ENCODE measurements at places on chromosomes 3 and 15. TPM values are rescaled to one million over a fixed set of nuclear protein-coding genes. Genes with fewer than 3 reads are reported as not detected.

GRCh38 chr3:105367063-105367405 is 325 bp downstream of the ALCAM start:
- DNase-seq = no peak

DNA sequence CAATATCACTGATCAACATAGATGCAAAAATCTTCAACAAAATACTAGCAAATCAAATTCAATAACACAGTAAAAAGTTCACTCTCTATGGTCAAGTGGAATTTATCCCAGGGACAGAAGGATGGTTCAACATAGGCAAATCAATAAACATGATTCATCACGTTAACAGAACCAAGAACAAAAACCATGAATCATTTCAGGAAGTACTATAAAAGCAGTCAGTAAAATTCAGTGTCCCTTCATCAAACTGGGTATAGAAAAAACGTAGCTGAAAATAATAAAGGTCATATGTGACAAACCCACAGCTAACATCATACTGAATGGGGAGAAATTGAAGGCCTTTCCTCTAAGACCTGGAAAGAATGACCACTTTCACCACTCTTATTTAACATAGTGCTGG is 172.1 kb downstream of the POLR2M start:
- peak; percentile 16 for DNase-seq

The PML gene
- 31.6 TPM for total RNA-seq

The SLC28A1 gene
- 0.17 TPM for total RNA-seq

- DNase-seq = peak; percentile 94
Measured at GRCh38 chr15:33448961-33449606, 138.3 kb downstream of the RYR3 start.

The SMAD6 gene
- total RNA-seq = 0.83 TPM

The ADAMTSL3 gene
- total RNA-seq = 0.17 TPM

GRCh38 chr3:76410762-76411281 is 625.5 kb upstream of the ZNF717 start:
- DNase-seq = no peak

DNA sequence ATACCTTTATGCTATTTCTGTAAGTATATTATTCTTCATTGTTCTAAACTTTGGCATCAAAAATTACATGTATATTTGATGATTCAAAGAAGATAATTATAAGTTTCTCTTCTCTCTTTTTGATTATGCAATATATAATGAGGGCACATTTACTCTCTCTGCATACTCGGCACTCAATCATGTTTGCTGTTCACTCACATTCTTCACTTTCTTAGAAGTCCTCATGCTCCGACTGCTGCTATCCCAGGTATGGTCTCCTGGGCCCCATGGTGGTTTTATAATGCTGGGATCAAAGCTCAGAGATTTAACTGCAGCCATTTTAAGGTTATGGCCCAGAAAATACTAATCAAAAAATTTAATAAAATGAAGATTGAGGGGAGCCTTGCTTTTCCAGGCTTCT is 529.7 kb upstream of the IL12A start:
- no peak for DNase-seq

The BTBD1 gene
- total RNA-seq = 58.0 TPM

The GABRB3 gene
- not detected for total RNA-seq

DNA sequence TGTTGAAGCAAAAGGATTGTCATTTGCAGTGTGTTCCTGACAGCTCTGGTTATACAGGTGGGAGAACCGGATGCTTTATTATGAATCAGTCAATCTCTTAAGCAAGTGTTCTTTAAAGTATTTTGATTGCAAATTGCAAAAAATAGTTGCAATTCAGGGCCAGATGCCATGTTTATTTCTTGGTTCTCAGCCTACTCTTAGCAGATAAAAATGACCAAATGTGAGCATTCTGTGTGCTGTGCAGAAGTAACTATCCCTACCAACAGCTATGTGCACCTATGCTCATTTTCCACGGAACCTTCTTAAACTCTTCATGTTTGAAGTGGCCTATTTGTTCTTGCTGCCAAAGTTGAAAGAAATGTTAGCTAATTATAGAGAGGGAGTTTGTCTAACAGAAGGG is 262.3 kb upstream of the RASGRP1 start:
- no peak for DNase-seq

DNA sequence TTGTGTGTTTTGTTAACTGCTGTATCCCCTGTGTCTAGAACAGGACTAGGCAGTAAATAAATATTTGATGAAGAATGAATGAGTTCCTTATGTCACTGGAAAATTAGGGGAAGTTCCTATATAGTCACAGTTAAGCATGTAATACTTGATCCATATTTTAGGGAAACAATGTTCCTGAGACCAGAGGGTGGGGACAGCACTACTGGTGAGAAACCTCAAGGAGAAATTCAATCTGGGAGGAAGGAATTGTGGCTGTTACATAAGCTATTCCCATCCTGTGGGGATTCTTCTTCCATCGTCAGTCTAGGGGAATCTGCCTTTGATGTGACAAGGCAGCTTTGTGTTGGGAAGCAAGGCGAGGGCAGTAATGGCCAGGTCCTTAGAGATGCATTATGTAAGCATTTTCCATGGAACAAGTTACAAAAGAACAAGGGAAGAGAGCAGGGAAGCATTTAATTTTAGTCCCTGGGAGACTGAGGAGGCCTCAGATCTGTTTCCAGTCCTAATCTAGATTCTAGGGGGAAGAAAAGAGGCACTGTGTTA is 219.3 kb upstream of the TTC14 start:
- DNase-seq = no peak

The ITGB5 gene
- 172 TPM for total RNA-seq

The PLA1A gene
- not detected for total RNA-seq

DNA sequence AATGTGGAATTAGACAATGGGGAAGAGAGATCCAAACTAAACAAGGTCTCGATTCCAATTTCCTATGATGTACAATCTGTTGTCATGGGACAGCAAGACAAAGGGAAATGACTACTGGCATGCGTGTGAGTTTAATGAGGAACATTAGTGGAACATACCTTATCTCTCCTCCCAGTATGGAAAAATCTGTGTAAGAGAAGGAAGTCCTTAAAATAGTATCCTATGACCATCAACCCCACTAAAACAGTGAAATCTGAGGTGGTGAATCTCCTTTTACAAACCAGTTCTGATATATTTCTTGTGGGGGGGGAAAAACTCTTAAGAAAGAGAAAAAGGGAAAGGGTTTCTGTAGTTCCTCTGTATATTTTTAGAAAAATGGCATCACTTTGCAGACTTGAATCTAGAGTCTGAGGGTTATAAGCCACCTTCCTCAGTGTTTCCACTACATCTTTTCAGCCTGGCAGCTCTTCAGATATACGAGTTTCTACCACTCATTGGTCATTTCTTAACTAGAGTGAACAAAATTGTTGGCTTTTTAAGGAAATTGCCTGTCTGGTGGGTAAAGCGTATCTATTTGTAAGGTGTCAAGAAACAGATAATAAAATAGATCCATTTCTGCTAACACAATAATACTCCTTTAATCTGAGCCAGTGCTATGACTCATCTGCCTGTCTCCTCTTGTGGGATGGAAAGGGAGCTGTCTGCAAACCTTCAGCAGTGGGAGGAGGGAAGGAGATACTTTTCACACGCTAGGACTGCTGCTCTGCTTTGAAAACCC is 3.0 kb upstream of the TNFAIP8L3 start:
- DNase-seq = peak; percentile 64

DNA sequence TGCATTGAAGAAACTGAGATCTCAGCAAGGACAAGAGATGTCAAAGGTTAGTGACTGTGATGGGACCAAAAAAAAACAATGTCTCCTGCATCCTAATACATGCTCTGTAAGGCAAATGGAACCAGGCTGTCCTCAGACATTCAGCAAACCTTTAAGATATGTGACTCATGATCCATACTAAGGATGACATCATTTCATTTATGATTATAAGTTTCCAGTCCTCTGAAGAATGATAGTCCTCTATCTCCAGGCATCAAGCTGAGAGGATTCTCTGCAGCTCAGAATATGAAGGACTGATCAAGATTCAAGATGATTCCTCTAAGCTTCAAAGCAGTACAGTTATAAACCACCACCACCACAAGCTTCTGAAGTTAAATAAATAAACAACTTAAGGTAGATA is 47.6 kb downstream of the SSR3 start:
- DNase-seq = peak; percentile 27

The CCR8 gene
- total RNA-seq = not detected

- no peak for DNase-seq
Measured at GRCh38 chr3:117871934-117872333, 1162.4 kb downstream of the TUSC7 start.

DNA sequence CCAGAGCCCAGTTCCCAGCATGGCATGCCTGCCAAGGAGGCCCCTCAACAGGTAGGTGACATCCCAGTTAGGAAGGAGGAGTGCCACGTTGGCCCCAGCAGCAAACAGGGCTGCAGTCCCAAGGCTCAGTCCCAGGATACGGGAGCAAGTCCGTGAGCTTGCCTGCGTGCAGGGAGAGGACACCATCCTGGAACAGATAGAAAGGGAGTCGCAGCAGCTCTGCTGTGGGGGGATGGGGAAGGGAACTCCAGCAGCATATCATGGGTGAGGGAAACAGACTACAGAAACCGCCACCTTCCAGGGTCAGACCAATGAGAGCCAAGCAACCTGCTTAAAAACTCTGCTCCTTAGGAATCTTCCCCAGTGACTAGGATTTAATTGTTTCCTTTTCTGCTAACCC is 9.4 kb upstream of the DYNLT2B start:
- DNase-seq = no peak

The SAMMSON gene
- not detected for total RNA-seq

The MAN2A2 gene
- 12.5 TPM for total RNA-seq

- DNase-seq = no peak
Measured at GRCh38 chr3:46549989-46550388, 16.1 kb downstream of the LRRC2 start.

The SEMA3F gene
- total RNA-seq = 102 TPM

GRCh38 chr3:89353465-89353864 is 246.0 kb downstream of the EPHA3 start:
- peak; percentile 17 for DNase-seq

DNA sequence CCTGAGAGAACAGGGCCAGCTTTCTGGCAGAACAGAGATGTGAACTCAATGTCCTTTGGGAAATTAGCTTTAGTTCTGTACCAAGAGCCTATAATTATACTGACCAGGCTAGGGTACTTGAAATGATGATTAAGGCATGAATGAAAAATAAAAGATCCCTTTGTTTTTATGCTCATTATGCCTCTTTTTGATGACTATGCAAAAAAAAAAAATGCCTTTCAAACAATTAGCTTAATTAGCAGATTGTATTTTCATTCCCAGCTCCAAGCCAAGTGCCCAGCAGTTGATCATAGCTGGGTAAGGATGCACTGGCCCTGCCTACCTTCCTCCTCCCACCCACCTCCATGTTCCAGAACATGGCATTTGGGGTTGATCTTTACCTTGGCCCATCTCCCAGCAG is 56.8 kb downstream of the LYZL4 start:
- no peak for DNase-seq

GRCh38 chr3:71537211-71537611 is 46.3 kb downstream of the FOXP1 start:
- peak; percentile 88 for DNase-seq

The CD96 gene
- not detected for total RNA-seq

DNA sequence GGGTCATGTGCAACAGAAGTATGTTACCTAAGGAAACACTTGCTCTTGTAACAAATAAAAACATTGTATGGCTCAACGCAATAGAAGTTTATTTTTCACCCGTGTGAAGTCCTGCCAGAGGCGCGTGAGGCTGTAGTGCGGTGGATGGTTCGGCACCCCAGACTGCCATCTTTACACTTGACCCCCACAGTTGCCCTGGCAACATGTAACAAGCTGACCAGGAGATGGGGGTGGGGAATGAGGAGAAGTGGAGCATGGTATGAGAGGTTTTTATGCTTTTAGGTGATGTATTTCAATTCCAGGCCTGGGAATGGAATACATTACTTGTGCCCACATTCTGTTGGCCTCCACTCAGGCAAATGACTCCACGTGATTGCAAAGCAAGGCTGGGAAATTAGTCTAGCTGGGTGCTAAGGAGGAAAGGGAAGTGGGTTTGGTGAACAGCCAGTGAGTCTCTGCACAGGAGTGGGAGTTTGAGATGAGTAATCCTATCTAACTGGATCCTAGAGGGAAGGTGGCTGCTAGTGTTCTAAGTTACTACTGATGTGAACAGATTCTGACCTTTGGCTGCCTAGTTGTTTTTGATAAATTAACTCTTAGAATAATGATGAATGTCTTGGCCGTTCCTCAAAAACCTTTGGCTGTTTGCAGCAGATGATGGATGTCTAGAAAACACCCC is 33.8 kb upstream of the GREM1 start:
- peak; percentile 89 for DNase-seq

- no peak for DNase-seq
Measured at GRCh38 chr15:52434885-52435284, 93.8 kb downstream of the MYO5A start.

DNA sequence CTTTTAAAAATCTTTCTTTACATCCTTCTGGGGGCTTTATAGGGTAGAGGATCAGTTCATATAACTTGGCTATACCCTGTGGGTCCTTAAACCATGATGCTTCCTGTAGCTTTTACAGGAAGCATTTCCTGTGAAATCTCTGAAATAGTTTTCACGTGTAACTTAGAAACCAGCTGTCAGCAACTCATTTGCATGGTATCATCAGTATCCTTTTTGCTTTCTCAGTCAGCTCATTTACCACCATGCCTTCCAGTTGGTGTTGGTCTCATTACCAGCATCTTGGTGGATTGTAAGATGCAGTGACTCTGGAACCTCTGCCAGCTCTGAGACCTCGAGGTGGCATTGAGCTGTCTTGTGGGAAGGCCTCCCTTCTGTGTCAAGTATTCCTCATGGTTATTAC is 96.7 kb upstream of the MYZAP start:
- no peak for DNase-seq

DNA sequence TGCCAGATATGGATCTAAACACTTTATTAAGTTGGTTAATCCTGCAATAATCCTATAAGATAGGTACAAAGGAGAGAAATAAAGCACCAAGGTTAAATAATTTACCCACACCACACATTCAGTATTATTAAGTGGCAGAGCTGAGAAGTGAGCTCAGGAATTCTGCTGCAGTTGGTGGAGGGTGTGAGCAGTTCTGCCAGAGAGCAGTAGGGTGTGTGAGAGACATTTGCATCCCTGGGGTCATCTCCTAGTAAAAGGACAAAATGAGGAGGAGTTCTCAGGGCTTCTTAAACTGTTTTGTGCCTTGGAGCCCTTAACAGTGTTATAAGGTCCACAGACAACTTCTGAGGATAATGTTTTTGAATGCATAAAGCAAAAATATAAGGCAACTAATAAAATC is 484.5 kb downstream of the TAFA4 start:
- DNase-seq = no peak

GRCh38 chr3:154926721-154927120 is 153.4 kb upstream of the MME start:
- no peak for DNase-seq
